ENCODE measurements at places on chromosomes 12 and 14. TPM values are rescaled to one million over a fixed set of nuclear protein-coding genes. Genes with fewer than 3 reads are reported as not detected.

Gene FSCB
- total RNA-seq: not detected

- no peak for DNase-seq
- no peaks in the 10 kb centered on the region for H3K4me1 ChIP-seq
- H3K27ac ChIP-seq: no peak overlapping the region
These were observed 4.8 kb upstream of the LGMN start for GRCh38 chr14:92753250-92753649.

DNA sequence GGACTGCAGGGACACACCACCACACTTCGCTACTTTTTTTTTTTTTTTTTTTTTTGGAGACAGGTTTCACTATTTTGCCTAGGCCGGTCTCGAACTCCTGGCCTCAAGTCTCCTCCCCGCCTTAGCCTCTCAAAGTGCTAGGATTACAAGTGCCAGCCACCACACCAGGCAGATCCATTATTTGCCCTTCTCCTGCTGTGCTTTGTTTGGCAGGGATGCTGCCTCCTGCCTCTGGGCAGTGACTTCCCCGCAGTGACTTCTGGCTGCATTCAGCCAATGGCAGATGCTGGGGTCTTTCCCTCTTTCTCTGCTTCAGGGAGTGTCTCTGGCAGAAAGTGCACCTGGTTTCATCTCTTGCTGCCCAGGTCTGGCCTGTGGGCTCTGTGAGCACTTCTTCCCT, 6.7 kb upstream of the MORN3 start:
- no peaks in the 10 kb centered on the region for H3K27me3 ChIP-seq
- no peak for DNase-seq
- peaks cover 5% of the 10 kb centered on the region for H3K4me1 ChIP-seq
- no peak overlapping the region for H3K4me3 ChIP-seq

DNA sequence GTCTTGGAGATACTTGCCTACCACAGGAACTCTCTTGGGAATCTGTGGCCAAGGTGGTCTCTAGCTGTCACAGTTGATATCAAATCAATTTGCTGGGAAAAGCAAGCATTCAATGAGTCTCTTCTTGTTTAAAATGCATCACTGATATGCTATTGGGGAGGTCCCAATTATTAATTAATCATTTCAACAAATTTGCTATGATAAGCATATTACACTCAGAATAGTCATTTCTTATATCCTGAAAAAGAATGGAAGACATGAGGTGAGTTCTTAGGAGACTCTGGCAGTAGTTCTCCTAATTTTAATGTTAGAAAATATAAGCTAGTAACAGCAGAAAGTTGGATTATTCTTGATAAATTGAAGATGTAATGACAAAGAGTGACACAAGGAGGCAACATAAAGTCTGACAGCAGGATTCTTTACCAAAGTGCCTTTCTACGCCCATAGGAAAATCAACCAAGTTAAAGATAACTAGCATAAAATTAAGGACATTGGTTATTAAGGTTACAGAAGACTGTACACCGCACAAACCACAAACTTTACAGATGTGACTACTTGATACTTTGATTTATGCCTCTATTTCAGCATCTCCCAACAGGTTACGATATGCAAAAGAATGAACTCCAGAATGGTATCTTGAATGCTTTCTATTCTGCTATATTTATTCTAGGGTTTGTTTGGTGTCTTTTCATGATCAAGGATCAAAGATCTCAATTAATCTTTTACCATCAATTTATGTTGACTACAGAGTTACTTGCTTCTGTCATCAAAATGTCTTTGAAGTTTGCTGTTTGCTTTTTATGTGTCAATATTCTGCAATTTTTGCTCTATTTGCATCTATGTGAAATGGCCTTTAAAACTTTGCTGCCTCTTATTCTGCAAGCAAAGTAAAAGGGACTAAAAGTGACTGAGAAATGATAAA, 349.6 kb upstream of the CLEC14A start:
- no peaks in the 10 kb centered on the region for H3K27me3 ChIP-seq
- H3K27ac ChIP-seq: no peak overlapping the region
- DNase-seq: no peak
- no peak overlapping the region for H3K4me3 ChIP-seq
- no peaks in the 10 kb centered on the region for H3K4me1 ChIP-seq

Gene CPNE6
- total RNA-seq: not detected

All from IMR-90 (cell line).